Stimulated activated CD8-positive, alpha-beta memory T cell treated with anti-CD3 and anti-CD28 coated beads, Interleukin-4, amount 100 ng/mL, for 4 hours (primary cell): ENCODE measurements at places on chromosomes 3 and 15.

- no peak for DNase-seq
These were observed 17.4 kb upstream of the CLDN18 start for GRCh38 chr3:137992592-137992991.

DNA sequence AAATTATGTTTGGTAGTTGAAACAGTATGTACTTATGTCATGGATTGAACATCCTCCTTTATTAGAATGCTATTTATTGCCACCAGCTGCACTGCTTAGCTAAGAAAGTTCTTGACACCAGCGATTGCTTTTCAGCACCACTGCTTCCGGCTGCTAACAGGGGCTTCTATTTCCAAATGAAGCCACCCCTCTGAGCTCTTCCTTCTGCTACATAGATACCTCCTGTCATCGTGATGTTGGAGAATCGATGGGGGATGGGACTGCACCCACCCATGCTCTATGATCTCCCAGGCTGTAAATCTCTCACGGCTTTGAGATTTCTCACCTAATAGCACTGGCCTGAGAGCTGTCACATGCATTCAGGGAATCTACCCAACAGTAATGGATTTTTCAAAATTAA is 259.2 kb downstream of the MEIS2 start:
- DNase-seq, result no peak

GRCh38 chr15:77656294-77656693 is 23.6 kb upstream of the LINGO1 start:
- no peak for DNase-seq

GRCh38 chr3:60629816-60630215 is 621.4 kb downstream of the FHIT start:
- DNase-seq, result no peak

GRCh38 chr15:36858423-36858822 is 241.9 kb downstream of the MEIS2 start:
- DNase-seq, result no peak

DNA sequence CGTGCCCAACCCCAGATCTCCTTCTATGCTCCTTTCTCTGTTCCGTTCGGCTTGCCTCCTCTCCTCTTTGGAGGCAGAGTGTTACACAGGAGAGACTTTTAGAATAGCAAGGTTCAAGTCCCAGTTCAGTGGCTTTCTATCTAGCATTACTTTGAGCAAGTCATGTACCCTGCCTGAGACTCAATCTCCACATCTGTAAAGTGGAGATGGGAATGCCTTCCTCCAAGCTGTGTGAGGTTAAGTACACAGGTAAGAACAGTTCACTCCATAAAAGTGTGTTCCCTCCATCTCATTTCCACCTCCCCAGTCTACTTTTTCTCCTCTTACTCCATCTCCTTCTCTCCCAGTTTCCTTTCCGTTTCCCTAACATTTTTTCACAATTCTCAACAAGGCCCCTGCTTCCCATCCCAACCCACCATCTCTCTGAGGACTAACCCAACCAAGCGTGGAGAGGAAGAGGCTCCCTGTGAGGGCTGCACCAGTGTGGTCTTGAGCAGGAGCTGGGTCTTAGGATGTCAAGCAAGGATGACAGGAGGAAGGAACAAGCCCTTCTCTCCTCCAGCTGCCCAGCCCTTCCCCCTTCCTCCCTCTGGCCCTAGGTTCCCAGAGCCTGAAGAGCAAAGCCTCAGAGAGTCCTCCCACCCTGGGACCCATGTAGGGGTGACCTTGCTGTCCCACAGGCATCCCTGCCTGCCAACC is 6.4 kb downstream of the ATP8B4 start:
- DNase-seq, result no peak

- DNase-seq, result no peak
These were observed 93.1 kb downstream of the AKAP13 start for GRCh38 chr15:85473455-85473854.

DNA sequence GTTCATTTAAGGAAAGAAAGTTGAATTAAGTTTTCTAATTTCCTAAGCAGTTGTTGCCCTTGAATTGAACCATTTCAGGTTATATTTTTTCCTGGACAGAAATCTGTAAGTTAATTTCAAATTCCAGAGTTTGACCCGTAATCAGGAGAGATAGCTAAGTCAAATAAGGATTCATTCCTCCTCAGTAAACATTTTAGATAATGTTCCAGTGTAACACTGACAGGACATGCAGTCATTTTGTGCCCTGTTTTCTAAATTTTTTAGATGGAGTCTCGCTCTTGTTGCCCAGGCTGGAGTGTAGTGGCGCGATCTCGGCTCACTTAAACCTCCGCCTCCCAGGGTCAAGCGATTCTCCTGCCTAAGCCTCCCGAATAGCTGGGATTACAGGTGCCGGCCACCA is 371.7 kb downstream of the DIPK2A start:
- no peak for DNase-seq

GRCh38 chr3:171460725-171461524 is 720 bp upstream of the TNIK start:
- no peak for DNase-seq

DNA sequence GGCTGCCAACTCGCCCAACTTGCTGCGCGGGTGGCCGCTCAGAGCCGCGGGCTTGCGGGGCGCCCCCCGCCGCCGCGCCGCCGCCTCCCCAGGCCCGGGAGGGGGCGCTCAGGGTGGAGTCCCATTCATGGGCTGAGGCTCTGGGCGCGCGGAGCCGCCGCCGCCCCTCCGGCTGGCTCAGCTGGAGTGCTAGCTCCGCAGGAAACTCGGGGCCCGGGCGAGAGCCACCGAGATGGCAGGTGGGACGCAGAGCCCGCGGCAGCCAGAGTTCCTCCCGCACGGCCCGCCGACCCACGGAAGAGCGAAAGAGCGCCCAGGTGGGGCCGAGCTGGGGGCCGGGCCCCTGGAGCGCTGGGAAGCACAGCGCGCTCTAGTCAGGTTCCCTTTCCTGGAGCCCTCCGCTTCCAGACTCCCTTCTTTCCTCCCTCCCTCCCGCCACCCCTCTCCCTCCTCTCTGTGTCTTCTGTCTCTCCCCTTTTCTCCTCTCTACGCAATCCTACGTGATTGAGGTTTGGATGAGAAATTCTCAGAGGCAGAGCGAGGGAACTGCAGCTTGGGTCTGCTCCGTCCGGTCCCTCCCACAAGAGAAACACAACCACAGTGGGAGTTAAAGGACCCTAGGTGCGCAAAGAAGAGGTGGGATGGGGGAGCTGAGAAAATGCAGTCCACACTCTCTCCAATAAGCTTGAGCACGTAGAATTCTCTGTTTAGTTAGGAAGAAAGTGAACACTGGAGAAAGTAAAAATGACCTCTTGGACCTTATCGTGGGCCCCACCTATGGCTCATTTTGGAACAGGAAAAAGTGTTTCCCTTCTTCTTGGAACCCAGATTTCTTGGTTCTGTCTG is 317.3 kb downstream of the FGF12 start:
- no peak for DNase-seq

DNA sequence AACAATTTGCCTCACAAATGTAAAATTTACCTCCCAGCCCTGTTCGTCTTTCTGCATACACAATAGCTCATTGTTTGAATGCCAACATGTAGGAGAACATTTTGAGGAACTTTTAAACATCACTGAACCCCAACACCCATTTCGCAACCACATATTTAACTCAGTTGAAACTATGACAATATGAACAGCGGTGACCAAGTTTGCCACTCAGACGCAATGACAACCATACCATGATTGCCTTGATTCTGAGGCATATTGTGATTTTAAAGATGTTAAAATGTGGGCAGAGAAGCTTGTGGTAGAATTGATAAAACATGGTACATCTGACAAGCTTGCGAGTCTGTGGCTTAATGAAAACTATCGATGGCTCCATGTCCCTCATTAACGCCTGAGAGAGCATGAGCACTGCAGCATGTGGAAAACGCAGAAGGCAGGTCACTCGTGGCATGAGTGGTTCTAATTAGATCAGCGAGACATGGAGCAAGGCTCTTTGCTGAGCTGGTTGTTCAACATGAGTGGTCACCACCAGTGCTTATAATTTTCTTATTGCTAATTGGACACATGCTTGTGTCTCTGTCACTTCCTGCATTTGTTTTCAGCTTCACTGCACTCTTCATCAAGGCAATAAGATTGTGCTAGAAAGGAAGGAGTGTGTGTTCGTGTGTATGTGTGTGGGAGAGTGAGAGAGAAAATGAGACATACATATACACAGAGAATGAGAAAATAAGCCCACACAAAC is 116.8 kb downstream of the CHST2 start:
- no peak for DNase-seq

- DNase-seq, result no peak
These were observed 332.2 kb downstream of the AGBL1 start for GRCh38 chr15:86411916-86412315.

GRCh38 chr3:164465172-164465571 is 613.1 kb downstream of the SI start:
- no peak for DNase-seq

GRCh38 chr3:151410891-151411559 is 26.5 kb upstream of the P2RY12 start:
- no peak for DNase-seq

GRCh38 chr3:184325715-184326369 is 11.4 kb downstream of the EIF4G1 start:
- DNase-seq, result no peak

DNA sequence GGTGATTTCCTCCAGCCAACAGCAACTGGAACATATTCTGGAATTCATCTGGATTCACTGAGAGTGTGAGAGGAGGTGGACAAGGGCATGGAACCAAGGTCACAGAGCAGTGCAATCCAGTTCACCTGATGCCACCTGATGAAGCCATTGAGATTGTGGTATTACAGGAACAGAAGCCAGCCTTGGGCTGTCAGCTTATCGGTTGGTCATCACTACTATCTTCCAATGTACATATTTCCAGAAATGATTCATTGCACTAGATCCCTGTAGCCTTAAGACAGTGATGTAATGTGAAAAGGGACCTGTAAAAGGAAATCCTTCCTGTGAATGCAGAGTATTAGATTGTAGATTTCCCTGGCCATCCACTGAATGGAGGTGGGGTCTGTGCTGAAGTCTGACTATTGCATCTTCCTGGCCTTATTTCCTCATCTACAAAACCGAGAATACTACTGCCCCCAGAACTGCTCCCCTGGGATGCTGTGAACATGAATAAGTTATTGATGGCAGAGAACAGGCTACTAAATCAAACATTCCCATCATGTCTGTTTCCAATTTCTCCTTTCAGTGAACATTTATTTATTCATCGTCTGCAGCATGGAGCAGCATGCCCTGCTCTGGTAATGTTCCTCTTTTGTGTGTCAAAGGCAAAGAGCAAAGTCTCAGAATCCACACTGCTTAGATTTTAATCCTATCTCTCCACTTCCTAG is 47.4 kb upstream of the TPM1 start:
- no peak for DNase-seq

GRCh38 chr15:43186003-43186353 is 775 bp downstream of the CCNDBP1 start:
- no peak for DNase-seq

- no peak for DNase-seq
These were observed 204.9 kb upstream of the CGNL1 start for GRCh38 chr15:57171426-57171825.

GRCh38 chr3:72995337-72995736 is 1.3 kb upstream of the PPP4R2 start:
- DNase-seq, result no peak

DNA sequence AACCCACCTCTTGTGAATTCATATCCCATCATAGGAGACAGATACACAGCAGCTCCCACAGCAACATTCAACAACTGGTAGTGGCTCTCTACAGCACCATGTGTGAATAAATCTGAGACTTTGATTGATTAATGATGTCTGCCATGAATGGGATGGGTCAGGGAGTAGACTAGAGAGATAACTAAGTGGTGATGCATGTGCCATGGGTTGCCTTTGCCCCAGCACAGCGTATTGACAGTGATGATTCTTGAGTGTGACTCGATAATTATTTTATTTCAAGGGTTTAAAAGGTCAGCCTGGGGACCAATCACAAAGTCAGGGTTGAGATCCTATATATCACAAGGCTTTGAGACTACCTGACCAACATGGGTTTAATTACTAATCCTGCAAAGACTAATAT is 295.9 kb downstream of the PTPRG start:
- no peak for DNase-seq

DNA sequence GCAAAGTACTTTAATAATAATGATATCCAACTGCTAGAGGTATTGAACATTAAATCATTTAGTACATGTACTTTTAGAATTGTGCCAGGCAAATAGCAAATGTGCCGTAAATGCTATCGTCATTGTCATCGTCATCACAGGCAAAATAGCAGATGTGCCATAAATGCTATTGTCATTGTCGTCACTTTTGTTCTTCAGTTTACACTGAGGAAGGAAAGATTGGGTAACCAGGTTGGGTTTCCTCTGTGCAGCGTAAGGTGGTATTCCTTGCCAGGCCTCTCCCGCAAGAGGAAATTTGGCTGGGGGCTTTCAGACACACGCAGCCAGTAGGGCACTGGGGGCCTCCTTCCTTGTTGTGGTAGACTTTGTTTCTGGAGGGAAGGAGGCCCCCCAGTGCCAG is 26.4 kb downstream of the ABHD17C start:
- no peak for DNase-seq

GRCh38 chr15:70507772-70508371 is 255.5 kb downstream of the UACA start:
- DNase-seq, result no peak

DNA sequence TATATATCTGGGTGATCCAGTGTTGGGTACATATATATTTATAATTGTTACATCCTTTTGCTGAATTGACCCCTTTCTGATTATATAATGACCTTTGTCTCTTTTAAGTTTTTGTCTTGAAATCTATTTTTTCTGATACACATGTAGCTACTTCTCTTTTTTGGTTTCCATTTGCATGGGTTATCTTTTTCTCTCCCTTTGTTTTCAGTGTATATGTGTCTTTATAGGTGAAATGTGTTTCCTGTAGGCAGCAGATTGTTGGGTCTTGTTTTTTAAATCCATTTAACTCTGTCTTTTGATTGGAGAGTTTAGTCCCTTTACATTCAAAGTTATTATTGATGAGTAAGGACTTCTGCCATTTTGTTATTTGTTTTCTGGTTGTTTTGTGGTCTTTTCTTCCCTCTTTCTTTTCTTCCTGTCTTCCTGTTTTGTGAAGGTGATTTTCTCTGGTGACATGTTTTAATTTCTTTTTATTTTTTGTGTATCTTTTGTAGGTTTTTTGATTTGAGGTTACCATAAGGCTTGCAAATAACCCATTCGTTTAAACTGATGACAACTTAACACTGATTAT is 56.8 kb downstream of the STARD9 start:
- no peak for DNase-seq

DNA sequence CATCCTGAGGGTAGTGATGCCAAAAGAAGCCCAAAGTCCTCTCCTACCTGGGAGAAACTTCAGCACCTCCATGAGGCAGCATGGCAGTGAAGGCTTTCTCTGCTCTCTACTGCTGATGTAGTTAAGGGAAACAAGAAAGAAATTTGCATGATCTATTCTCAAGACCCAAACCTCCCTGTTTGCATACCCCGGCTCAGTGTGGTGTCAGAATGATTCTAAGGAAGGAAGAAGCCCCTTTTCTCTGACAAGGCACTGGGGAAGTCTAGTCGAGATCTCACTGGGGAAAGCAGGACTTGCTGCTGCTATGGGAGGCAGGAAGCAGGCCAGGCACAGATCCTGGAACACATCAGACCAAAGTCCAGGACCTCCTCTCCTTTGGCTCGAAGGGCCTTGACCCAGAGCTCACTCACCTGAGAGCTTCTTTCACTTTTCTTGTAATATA is 89.4 kb upstream of the ICE2 start:
- DNase-seq, result no peak
